Left lung (tissue), 14 donors: ENCODE measurements at places on chromosomes 2 and 18. TPM values are rescaled to one million over a fixed set of nuclear protein-coding genes. Genes with fewer than 3 reads are reported as not detected.

The DTNB gene
- total RNA-seq: 17.6 TPM

The UNC80 gene
- 0.06 TPM for total RNA-seq

The SIGLEC15 gene
- 0.47 TPM for total RNA-seq

The HEATR5B gene
- 23.2 TPM for total RNA-seq

The GPBAR1 gene
- 4.3 TPM for total RNA-seq

The AFF3 gene
- total RNA-seq: 16.4 TPM

The NAT8 gene
- not detected for total RNA-seq

The PARD3B gene
- 24.6 TPM for total RNA-seq

The SAG gene
- total RNA-seq: not detected
